ENCODE measurements at places on chromosomes 1 and 21.

- H3K4me3 ChIP-seq = no peak overlapping the region
- H3K27me3 ChIP-seq = no peaks in the 10 kb centered on the region
- H3K27ac ChIP-seq = no peak overlapping the region
- H3K36me3 ChIP-seq = no peaks in the 10 kb centered on the region
- DNase-seq = no peak
- no peaks in the 10 kb centered on the region for H3K4me1 ChIP-seq
Observed at GRCh38 chr21:21028275-21028820, 30.1 kb downstream of the NCAM2 start.

GRCh38 chr1:29488086-29488793 lies 251.9 kb downstream of the PTPRU start:
- no peak for DNase-seq
- H3K36me3 ChIP-seq = no peaks in the 10 kb centered on the region
- peaks cover 8% of the 10 kb centered on the region for H3K27me3 ChIP-seq
- no peak overlapping the region for H3K4me3 ChIP-seq
- no peak overlapping the region for H3K27ac ChIP-seq

- H3K36me3 ChIP-seq = no peaks in the 10 kb centered on the region
- H3K27me3 ChIP-seq = peaks cover 66% of the 10 kb centered on the region
- no peaks in the 10 kb centered on the region for H3K4me1 ChIP-seq
- H3K4me3 ChIP-seq = no peak within 1 kb of the TSS
- no peak for DNase-seq
- H3K27ac ChIP-seq = no peak within 1 kb of the TSS
Observed at GRCh38 chr1:177164380-177165068, at the start of gene ASTN1. TSS of gene ASTN1 (minus strand) at chr1:177164712. CDS start at chr1:177164676, 36 bp downstream.

- no peak overlapping the region for H3K4me3 ChIP-seq
- peaks cover 8% of the 10 kb centered on the region for H3K4me1 ChIP-seq
- H3K36me3 ChIP-seq = no peaks in the 10 kb centered on the region
- H3K27me3 ChIP-seq = no peaks in the 10 kb centered on the region
- no peak for DNase-seq
Observed at GRCh38 chr1:21779613-21780521, 3.1 kb downstream of the USP48 start.

DNA sequence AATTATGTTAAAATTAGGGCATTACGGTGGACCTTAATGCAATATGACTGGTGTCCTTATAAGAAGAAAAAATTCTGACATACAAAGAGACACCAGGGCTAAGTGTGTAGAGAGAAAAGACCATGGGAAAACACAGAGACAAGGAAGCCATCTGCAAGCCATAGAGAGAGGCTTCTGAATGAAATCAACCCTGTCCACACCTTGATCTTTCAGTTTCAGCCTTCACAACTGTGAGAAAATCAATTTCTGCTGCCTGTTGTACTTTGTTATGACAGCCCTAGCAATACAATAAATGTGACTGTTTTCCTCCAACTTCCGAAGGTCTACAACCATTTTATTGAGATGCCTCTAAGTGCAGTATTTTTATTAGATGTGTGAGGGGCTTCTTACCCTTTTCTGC lies 1407.2 kb downstream of the MRPL39 start:
- H3K4me1 ChIP-seq = no peaks in the 10 kb centered on the region
- DNase-seq = no peak
- no peak overlapping the region for H3K27ac ChIP-seq
- H3K36me3 ChIP-seq = no peaks in the 10 kb centered on the region
- H3K4me3 ChIP-seq = no peak overlapping the region

- no peak overlapping the region for H3K27ac ChIP-seq
- no peak overlapping the region for H3K4me3 ChIP-seq
- H3K36me3 ChIP-seq = no peaks in the 10 kb centered on the region
- no peaks in the 10 kb centered on the region for H3K4me1 ChIP-seq
- no peaks in the 10 kb centered on the region for H3K27me3 ChIP-seq
Observed at GRCh38 chr1:181817091-181817490, 244.4 kb downstream of the ZNF648 start.

Data from keratinocyte (primary cell).